ENCODE measurements at places on chromosomes 2 and 18.

DNA sequence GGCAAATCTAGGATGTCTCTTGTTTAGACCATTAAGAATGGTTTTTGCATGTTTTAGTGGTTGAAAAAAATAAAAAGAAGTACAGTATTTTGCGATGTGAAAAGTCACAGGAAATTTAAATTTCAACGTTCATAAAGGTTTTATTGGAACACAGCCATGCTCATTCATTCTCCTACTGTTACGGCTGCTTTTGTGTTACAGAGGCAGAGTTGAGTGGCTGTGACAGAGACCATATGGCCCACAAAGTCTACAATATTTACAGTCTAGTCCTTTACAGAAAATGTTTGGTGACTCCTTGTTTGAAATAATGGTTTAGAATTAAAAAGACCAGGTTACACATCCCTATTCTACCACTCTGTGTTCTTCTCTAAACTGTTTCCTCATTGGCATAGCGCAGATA, 48.1 kb downstream of the MYOM1 start:
- DNase-seq: no peak

DNA sequence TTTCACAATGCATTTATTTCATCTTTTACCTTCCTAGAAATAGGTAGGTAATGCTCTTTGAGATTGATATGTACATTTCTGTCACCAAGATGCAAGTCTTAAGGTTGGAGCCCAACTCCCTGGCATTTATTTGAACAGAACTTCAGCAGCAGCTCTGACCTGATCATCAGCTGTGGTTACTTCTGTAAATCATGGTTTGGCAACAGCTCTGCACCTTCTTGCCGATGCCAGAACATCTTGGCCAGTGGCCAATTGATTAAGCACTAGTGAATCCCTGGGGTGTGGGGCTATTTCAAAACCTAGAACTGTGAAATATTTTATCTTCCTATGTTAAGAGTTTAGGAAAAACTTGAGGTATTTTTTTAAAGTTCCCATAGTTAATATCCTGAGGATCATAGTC, 124.8 kb upstream of the NYAP2 start:
- DNase-seq: no peak

DNA sequence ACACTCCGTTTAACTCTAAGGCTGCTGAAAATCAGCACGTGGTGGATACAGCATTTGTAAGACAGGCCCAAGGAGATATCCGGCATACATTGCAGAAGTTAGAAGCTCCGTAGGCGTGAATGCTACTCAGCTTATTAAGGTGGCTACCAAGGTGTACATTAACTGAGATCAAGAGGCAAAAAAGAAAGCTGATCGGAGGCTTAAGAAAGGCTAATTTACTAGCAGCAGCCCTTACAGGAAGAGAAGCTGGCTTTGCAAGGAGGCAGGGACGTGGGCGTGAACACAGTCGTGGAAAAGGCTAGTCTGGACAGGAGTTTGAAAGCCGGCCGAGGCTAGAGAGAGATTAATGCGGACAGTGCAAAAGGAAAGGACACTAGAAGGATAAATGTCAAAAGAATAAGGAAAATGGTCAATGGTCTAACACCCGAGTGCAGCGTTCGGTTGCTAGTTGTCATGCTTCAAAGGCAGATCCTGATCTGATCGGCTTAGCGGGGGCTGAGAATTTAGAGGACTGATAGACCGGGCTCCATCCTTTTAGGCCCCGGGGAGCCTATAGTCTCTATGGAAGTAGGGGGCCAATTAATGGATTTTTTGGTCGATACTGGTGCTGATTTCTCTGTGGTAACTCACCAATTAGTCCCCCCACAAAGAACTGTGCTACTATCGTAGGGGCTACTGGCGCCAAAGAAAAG, 45.6 kb upstream of the SELENOI start:
- peak; percentile 62 for DNase-seq

GRCh38 chr18:916562-916961, 11.9 kb downstream of the ADCYAP1 start:
- DNase-seq: no peak

GRCh38 chr2:105773568-105773967, 28.9 kb downstream of the NCK2 start:
- no peak for DNase-seq

DNA sequence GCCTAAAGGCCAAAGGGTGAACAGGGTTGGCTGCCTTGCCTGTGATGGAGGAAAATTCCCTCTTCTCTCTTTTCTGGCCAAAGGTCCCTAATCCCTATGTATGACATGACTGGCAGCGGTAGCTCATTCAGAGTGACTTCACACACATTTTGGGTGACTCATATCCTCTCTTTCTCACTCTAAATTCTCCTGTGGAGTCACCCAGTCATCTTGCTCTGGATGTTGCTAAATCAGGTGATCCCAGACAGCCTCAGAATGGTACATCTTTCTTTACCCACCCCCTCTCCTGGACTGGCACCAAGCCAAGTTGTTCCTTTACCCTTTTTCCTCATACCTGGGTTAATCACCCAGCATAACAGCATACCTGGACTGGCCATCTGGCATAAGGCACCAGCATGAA, 77.2 kb downstream of the NEURL3 start:
- DNase-seq: no peak

DNA sequence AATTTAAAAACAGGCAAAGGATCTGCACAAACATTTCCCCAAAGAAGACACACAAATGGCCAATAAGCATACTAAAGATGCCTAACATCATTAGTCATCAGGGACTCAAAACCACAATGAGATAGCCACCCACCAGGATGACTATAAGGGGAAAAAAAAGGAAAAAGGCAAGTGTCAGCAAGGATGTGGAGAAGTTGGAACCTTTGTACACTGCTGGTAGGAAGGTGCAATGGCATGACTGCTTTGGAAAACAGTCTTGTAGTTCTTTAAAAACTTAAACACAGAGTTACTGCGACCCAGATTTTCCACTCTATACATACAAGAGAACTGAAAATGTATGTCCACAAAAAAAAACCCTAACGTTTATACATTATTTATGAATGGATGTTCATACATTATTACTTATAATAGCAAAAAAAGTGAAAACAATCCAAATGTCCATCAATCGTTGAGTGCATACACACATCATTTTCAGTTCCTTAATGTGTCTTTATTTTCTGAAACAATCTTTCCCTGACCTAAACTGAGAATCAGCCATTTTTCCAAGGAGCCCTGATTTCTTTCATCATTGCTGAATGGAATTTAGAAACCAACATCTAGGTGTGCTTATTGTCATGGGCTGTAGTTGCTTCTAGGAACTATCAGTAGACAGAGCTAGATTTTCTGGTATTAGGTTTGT, 64.7 kb upstream of the TLK1 start:
- DNase-seq: no peak

GRCh38 chr2:69514406-69514805, 77.2 kb upstream of the NFU1 start:
- no peak for DNase-seq

DNA sequence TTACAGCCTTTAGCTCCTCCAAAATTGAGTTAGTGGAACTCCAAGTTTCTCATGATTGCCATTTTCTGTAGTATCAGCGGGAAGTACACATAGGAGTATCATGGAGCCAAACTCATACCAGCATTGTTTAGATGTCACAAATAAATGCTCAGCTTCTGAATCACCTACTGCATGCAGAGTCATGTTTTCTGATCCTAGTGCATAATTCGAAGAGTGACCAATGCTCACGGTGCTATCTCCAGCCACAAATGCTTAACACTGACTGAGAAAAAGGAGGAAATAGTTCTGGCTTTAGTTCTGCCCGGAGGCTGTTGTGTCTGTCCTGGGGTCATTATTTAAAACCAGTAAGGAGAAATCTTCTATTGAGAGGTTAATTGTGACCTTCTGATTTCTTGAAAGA, 45.4 kb upstream of the LRATD1 start:
- DNase-seq: no peak

GRCh38 chr2:119112770-119113488, 45.6 kb downstream of the C1QL2 start:
- DNase-seq: no peak

DNA sequence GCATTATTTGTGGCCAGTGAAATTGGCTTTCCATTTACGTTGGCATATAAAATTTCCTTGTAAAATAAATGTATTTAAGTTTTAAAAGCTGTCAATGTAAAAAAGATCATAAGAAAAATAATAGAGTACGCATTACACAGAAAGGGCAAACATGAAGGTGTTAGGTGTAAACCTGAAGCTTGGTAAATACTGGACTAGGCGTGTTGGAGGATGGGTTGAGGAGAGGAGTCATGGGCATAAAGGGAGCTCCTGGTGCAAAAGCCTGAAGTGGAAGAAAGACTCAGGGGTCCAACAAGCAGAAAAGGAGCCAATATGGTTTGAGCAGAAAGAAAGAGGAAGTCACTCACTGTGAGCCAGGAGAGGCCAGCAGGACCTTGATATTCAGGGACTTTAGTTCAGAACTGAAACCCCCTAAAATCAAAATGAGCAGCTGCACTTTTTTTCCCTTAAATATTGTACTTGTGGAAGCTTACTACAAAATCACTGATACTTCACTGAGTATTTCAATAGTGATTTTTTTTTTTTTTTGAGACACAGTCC, 24.4 kb downstream of the SP5 start:
- DNase-seq: no peak

DNA sequence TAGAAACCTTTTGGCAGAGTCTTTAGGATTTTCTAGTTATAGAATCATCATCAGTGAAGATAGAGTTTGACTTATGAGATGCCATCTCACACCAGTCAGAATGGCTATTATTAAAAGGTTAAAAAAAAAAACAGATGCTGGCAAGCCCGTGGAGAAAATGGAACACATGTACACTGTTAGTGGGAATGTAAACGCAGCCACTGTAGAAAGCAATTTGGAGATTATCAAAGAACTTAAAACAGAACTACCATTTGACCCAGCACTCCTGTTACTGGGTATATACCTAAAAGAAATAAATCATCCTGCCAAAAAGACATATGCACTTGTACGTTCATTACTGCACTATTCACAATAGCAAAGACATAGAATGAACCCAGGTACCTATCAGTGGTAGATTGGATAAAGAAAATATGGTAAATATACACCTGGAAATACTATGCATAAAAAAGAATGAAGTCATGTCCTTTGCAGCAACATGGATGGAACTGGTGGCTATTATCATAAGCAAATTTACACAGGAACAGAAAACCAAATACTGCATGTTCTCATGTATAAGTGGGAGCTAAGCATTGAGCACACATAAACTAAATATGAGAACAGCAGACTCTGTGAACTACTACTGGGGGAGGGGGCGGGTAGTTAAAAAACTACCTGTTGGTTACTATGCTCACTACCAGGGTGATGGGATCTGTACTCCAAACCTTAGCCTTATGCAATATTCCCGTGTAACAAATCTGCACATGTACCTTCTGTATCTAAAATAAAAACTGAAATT, 279.0 kb downstream of the KIAA1328 start:
- DNase-seq: no peak

- DNase-seq: no peak
Observed at GRCh38 chr2:9428965-9429577, 5.6 kb downstream of the CPSF3 start.

DNA sequence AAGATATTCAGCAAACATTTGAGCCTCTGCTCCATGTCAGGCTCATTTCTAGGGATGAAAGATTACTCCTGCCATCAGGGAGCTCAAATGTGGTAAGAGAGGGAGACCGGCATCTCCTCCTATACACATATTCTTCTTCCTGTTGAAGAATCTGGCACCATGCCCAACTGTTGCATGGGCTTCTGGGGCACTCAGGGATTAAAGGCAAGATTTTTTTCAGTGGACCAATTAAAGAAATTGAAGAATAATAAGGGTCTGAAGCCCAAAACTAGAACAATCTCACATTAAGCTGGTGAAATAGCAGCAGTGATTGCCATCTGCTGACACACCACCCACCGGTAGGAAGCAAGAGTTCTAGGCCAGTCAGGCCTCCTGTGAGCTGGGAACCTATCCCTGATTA, 145.4 kb upstream of the LYPD6 start:
- DNase-seq: no peak

- peak; percentile 71 for DNase-seq
Observed at GRCh38 chr2:40450066-40450795, 1.7 kb downstream of the SLC8A1 start.

DNA sequence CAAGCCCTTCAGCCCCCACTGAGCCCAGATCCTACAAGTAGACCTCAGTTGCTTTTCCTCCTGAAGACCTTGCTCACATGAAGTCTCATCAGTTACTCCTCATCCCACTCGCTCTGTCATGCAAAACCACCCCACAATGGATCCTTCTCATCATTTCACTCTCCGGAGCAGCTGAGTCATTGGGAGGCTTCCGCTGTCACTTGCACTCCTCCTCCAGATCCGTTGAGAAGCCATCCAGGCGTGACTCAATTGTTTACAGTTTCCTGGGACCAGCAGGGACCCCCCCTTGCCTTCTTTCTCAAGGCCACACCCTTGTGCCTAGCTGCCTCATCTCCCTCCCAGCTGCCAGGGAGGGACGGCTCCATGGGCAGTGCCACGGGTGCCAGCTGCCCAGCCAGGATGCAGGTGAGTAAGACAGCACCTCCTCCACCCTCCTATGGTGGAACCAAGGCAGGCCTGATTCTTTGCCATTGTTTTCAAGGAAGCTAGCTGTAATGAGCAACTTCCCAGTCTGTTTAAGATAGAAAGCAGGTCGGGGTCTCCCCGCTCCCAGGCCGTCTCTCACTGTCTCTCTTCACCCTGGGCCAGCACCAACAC, 16.3 kb downstream of the GPR55 start:
- DNase-seq: peak; percentile 65

DNA sequence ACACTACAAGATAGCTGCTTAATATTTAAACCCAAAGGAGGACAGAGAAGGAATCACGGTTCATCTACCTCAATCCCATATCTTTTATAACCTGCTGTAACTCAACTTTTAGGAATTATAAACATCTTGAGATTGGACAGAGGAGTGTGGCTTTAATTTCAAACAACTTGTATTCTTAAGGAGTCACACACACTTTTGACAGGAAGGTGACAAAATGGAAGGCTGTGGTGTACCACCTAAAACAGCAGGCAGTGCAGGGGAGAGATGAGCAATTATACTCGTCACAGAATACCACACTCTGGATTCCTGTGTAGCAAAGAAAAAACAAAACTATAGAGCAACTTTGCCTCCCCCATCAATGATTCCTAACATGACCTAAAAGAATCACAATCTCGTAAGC, 194.8 kb downstream of the ZEB2 start:
- peak; percentile 46 for DNase-seq

DNA sequence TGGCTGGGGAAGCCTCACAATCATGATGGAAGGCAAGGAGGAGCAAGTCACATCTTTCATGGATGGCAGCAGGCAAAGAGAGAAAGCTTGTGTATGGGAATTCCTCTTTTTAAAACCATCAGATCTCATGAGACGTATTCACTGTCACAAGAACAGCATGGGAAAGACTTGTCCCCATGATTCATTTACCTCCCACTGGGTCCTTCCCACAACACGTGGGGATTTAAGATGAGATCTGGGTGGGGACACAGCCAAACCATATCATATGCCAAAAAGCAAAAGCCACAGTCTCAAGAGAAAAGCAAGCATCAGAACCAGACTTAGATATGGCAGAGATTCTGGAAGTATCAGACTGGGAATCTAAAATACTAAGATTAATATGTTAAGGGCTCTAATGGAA, 30.0 kb upstream of the SCRN3 start:
- no peak for DNase-seq

- DNase-seq: no peak
Observed at GRCh38 chr2:45180033-45180746, 170.9 kb upstream of the SIX2 start.

GRCh38 chr2:46703588-46703987, 212.0 kb downstream of the MCFD2 start:
- DNase-seq: no peak

Data from right kidney (tissue), 9 donors.